Omental fat pad (tissue), 4 donors: ENCODE measurements at places on chromosomes 6 and 20. TPM values are rescaled to one million over a fixed set of nuclear protein-coding genes. Genes with fewer than 3 reads are reported as not detected.

GLYATL3 gene
- not detected for total RNA-seq

MLIP gene
- total RNA-seq: 0.75 TPM

PRDM13 gene
- total RNA-seq: not detected

BTNL2 gene
- total RNA-seq: not detected

PLCB1 gene
- total RNA-seq: 22.4 TPM

OSBPL2 gene
- total RNA-seq: 24.3 TPM

FOXF2 gene
- total RNA-seq: 1.1 TPM

RMND1 gene
- 21.4 TPM for total RNA-seq

CSNK2A1 gene
- total RNA-seq: 94.8 TPM

RNF182 gene
- total RNA-seq: not detected
